ENCODE measurements at places on chromosomes 5 and 9.

DNA sequence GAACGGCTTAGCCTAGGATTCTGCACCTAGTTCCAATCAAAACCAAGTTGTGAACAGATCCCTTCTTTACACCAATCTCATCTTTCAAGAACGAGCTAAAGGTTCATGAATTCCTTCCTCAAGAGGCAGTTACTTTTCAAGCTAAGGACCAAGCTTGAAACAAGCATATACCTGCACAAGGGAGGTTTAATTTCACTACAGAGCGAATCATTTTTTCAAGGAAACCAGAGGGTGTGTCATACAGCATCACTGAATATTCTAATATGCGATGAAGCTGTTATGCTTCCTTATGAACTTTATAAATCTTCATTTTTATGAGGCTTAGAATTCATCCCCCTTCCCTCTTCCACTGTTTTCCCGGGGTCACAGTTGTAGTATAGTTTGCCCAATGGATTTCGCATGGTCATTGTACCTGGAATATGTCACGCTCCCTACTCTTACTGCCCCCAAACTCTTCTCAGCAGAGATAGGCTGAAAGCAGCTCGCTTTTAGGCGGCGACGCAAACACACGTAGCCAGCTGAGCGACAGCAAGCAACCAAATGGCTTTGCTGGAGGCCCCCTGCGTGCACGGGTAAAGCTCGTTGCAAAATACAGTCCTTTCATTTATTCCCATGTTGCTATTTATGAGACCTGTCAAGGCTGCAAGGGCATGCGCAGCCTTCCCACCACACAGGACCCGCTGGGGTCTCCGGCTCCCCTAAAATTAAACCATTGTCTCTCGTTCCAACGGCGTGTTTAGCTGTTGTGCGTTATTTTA, 832 bp downstream of the LMBRD2 start:
- no peak for DNase-seq

DNA sequence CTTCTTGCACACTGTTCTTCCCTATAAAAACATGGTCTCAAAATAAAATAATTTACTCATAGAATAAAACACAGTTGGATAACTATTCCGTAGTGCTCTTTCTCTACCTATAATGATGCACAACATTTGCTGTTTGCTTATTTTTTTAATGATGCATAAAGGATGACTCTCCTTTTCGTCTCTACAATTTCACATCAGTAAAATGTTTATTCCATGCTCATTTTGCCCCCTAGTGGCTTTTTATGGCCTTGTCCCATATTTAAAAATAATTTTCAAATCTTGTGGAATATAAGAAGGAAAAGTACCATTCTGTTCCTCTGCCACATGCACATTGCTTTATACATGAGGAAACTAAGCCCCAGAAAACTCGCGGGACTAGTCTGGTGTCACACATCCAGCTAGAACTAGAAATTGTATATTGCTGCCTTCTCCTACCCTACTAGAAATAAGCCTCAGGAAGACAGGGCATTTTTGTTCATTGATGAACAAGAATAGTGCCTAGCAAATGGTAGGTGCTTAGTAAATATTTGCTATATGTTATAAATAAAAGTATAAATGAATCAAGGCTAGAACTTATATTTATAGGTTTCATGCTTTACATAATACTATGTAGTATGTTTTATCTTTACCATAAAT, 12.7 kb downstream of the KCTD16 start:
- no peak for DNase-seq

DNA sequence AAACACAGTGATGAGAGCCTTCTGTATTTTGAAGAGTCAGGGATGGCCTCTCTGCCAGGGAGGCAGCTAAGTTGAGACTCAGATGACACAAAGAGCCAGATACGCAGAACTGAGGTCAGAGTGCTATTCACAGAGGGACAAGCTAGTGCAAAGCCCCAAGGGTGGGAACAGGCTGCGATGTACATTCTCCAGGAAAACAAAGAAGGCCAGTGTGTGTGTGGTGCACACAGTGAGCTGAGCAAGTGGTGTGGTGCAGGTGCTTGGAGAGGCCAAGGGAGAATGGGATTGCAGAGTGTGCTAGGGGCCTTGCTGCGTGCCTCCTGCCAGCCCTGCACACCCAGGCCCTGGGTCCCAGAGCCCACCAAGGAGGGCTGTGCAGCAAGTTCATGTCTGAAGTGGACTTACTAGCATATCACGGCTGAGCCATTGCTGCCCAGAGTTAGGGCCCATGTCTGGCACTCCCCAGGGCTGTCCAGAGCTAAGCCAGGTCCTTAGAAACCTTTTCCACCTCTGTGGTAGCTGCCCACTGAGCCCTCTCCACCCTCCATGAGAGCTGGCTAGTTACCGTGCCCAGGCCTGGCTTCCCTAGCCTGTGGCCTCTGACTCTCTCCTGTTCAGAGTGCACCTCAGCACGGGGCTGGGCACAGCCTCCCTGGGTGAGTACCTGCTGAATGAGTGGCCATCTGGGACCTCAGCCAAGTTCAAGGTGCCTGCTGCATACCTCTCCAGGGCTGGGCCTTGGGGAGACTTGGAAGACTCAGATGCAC, 9.3 kb downstream of the SLC25A48 start:
- no peak for DNase-seq

DNA sequence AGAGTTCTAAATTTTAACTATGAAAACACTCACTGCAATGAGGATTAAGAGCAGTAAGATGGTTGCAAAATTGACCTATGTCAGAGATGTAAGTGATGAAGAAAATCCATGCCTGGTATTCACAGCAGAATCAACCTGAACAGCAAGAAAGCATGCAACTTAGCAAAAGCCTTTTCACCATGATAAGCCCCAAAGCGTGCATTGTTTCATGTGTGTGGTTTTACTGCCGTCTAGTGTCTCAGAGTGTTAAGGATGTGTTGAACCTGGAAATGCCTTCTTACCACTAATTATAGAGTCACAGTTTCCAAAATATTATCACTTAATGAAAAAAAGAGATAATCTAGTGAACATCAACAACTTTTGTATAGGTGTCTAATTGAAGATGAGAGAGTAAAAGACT, 415.2 kb upstream of the TRPC7 start:
- no peak for DNase-seq

- DNase-seq: no peak
Observed at GRCh38 chr5:165258197-165258771, 1752.9 kb downstream of the MAT2B start.

GRCh38 chr5:54520940-54521339, 3.4 kb downstream of the SNX18 start:
- no peak for DNase-seq

- DNase-seq: no peak
Observed at GRCh38 chr9:35103660-35104191, 795 bp upstream of the STOML2 start.

GRCh38 chr5:2757563-2758351, 6.3 kb upstream of the IRX2 start:
- peak; percentile 74 for DNase-seq

GRCh38 chr5:9363449-9363848, 182.4 kb downstream of the SEMA5A start:
- no peak for DNase-seq

GRCh38 chr5:20522905-20523482, 535.0 kb upstream of the CDH18 start:
- no peak for DNase-seq

GRCh38 chr9:129105857-129106694, 4.5 kb downstream of the CRAT start:
- DNase-seq: no peak

DNA sequence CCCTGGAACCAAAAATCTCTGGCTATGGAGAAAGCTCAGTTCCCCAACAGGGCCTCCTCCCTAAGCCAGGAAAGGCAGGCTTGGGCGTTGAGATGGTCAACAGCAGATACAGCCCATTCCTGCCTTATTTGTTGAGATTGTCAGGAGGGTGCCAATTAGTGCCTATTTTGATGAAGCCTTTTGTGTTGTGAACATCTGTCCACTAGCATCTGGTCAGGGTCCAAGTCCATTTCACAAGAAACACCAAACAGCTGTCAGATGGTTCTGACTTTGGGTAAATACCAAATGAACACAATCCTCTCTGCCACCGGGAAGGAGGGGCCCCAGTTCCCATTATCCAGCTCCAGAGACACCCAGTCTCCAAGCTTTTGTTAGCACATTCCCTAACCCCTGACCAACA, 19.9 kb downstream of the SEMA6A start:
- DNase-seq: no peak

DNA sequence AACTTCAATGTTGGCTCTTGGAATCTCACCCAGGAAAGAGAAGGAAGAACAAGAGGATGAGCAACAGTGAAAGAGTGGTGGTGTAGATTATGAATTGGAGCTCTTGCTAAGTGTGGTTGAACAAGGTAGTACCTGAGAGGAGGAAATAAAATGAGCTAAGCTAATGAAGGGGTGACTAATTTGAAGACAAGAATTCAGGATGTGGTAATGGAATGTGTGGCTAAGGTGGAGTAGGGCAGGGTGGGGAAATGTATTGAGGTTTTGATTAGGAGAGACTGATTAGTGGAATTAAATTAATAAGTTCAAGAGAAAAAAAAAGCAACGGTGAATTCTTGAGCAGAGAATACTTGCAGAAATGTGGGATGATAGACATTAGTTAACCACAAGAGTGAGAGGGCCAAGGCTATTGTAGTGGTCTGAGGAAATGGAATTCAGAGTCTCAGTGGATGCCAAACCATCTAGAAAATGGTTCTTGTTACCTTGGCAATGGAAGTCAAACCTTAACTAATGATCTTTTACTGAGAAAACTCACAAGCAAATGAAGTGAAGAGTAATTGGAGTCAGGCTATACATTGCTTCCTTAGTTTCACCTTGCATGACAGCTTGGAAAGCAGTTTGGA, 648.3 kb upstream of the ZNF608 start:
- no peak for DNase-seq

DNA sequence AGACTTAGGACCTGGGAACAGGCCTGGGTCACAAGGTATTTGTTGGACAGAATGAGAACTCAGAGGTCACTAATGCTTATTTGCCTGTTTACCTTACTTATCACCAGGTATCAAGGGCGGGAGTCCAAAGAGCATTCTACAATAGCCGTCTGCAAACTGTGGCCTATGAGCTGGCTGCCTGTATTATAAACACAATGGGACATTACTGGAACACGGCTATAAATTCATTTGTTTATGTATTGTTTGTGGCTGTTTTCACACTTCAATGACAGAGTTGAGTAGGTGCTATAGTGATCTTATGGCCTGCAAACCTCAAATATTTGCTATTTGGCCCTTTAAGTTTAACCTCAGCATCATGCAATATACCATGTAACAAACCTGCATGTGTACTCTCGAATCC, 76.6 kb upstream of the ASTN2 start:
- no peak for DNase-seq

- no peak for DNase-seq
Observed at GRCh38 chr5:2917524-2917923, 166.0 kb upstream of the IRX2 start.

DNA sequence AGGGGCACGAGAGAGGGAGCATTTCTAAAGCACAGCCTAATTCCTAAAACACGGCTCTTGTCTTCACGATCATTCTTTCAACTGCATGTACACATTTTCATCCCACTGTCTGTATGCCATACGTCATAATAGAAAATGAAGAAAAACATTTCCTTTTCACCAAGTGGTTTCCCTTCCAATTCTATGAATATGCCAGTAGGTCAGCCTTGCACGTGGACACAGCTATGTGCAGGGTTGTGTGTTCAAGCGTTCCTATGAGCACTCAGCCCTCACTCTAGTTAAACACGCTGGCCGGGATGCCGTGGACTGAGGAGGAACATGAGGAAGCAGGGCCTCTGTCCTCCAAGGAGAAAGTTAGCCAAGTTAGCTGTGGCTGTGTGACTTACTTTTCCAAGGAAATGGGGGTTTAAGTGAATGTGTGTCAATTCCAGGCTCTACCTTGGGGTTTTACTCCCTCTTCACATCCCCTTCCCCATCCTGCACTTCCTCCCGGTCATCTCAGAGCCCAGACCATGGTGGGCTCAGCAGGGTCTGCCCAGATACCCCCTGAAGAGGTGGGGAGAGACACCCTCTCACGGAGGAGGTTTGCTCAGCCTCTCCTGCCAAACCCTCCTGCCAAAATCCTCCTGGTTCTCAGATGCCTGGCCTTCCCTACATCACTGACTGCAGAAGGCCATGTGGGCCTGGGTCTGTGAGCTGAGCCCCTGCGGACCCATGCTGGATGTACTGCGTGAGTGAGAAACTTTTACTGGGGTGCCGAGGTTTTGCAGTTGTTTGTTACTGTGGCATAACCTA, 230.6 kb downstream of the FSTL4 start:
- DNase-seq: no peak

DNA sequence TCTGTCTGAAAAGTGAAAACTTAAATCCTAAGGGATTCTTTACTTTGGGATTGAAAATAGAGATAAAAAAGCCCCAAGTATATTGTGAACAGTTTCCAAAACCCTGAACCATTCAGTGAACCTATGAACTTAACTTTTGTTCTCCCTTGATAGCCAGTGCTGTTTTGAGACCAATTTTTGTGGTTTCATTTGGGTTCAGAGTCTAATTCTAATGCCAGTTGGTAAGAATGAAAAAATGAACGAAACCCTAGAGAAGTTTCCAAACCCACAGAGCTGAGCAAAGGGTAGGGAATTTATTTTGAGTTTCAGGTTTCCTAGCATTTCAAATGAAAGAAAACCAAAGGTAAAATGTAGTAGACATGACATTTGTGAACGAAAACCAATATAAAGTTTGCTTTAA, 1366.8 kb downstream of the EFNA5 start:
- no peak for DNase-seq

- no peak for DNase-seq
Observed at GRCh38 chr5:95235439-95235982, 49.4 kb downstream of the MCTP1 start.

DNA sequence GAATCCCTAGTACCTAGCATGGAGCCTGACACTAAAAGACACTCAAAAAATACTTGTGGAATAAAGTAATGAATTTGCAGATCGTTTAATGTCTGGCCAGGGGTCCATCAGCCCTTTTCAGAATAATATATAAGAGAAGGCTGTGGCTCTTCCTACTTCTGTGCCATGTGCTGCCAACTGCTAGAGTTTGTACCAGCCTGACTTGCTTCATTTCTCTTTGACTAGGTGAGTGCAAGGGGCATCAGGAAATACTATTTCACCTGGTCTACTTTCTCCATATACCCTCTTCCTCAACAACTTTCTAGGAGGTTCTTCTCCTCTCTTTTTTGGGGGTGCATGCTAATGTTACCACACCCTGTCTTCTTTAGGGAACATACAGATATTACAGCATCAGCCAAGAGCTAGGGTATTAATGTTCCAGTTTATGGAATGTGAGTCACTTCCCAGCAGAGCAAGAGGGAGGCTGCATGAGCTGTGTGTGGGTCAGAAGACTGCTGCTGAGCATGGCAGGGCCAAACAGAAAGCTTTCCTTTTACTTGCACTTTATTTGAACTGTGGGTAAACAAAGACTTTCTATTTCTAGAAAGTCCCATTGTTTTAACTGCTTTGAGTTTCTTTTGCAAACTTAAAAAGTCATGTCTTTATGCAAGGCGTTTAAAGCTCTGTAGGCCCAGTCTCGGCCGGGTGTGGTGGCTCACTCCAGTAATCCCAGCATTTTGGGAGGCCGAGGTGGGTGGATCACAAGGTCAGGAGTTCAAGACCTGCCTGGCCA, 158.9 kb downstream of the ADAMTSL1 start:
- DNase-seq: peak; percentile 69

GRCh38 chr9:129259375-129259774, 81.3 kb upstream of the IER5L start:
- no peak for DNase-seq

- DNase-seq: no peak
Observed at GRCh38 chr5:141646026-141646425, 5.2 kb downstream of the FCHSD1 start.

All from AG04449 (cell line).